ENCODE measurements at places on chromosomes 11 and 22.

DNA sequence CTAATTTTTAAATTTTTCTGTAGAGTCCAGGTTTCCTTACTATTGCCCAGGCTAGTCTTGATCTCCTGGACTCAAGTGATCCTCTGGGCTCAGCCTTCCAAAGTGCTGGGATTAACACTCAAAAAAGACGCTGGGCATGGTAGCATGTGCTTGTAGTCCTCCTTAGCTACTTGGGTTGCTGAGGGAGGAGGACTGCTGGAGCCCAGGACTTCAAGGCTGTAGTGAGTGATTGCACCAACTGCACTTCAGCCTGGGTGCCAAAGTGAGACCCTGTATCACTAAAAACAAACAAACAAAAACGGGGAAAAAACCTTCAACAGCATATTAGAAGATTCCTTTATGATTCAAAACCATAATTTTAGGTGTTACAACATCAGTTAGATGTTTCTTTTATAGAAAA is 44.6 kb downstream of the RSF1 start:
- no peak for DNase-seq

GRCh38 chr11:70764356-70764905 is 366.1 kb downstream of the CTTN start:
- DNase-seq, result no peak

- DNase-seq, result no peak
These were observed 220.1 kb downstream of the BLID start for GRCh38 chr11:121895919-121896318.

DNA sequence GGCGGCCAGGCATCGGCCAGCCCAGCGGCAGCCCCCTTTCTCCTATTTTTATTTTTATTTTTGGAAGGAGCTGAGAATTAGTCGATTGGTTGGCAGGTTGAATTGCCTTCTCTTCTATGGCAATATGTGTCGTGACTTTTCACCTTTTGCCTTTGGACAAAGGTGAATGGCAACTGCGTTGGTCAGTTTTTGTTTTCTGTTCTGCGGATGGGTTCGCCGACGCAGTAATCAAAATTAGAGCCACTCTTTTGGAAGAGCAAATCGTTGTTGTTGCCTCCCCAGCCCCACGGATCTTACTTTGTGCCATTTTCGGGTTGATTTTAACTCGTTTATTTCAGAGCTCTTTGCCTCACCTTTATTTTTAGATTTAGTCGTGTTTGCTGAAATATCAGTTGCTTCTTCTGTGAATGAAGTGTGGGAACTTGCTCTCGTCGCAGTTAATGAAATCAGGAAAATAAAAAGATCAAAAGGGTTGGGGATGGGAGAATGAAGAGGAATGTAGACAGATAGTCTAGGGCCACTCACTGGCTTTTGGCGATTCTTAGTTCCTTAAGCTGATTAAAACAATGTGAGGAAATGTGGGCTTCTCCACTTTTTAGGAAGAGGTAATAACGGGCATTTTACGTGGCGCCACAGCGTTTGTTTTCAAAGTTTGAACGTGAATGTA is 1.6 kb downstream of the CECR2 start:
- peak; percentile 17 for DNase-seq

DNA sequence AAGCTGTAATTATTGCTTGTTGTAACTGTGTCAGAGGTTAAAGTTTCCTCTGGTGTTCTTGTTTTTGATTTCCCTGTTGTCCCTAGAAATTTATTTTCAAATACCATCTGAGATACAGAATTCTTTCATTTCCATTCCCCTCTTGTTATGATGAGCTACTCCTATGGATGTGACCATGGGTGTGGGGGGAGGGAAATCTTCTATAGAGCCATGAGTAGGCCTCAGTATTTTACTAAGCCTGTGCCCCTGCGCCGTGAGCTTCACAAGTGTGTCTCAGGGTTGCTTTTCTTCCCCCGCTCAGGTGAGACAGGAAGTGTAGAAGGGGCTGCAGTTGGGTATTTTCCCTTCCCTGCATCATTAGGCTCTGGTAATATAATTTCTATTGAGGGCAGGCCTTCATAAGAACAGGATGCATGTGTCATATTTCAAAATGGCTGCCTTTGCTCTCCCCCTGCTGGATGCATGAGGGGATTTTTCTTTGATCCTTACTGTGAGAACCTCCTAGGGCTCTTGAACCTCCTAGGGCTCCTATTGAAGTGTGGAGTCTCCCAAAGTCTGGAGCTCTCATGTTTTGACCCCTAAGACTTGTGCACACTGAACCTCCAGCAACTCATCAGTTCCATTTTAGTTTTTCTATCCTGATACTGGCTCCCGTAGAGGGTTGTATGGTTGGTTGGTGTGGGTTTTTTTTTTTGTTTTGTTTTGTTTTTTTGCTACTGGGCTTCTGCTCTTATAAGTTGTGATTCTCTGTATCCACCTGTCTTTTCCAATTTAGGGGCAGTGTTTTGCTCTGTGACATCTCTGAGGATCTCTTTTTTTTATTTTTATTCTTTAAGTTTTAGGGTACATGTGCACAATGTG is 658.2 kb downstream of the NTM start:
- DNase-seq, result no peak

DNA sequence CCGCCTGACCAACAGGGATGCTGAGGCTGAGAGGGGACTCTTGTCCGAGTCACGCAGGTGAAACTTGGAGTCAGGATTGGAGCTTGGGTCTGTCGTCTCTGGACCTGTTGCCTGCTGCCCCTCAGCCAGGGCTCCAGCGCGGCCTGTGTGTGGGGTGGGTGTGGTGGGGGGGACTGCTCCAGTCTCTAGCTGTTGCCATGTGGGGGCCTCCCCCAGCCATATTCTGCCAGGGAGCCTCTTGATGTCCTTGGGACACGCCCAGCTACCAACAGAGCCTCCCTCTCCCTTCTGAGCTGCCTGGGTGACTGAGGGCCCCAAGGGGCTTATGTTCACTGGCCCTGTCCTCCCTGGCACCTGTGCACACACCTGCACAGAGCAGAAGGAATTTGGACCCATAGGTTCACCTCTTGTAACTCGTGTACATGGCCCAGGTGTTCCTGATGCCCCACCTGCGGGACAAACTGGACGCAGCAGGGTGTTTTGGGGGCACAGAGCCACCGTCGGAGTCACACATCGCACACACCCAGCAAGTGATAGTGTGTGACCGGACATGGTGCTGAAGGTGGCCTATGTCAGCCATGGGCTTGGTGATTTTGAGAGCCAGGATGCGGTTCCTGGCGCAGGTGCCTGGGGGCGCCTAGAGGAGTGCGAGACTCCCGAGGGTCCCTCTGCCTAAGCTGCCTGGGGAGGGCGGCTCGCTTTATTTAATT is 252.3 kb downstream of the TBC1D22A start:
- no peak for DNase-seq

- DNase-seq, result no peak
These were observed 8.5 kb downstream of the RNH1 start for GRCh38 chr11:498297-499181.

GRCh38 chr11:8271106-8271886 is 7.6 kb upstream of the LMO1 start:
- no peak for DNase-seq

DNA sequence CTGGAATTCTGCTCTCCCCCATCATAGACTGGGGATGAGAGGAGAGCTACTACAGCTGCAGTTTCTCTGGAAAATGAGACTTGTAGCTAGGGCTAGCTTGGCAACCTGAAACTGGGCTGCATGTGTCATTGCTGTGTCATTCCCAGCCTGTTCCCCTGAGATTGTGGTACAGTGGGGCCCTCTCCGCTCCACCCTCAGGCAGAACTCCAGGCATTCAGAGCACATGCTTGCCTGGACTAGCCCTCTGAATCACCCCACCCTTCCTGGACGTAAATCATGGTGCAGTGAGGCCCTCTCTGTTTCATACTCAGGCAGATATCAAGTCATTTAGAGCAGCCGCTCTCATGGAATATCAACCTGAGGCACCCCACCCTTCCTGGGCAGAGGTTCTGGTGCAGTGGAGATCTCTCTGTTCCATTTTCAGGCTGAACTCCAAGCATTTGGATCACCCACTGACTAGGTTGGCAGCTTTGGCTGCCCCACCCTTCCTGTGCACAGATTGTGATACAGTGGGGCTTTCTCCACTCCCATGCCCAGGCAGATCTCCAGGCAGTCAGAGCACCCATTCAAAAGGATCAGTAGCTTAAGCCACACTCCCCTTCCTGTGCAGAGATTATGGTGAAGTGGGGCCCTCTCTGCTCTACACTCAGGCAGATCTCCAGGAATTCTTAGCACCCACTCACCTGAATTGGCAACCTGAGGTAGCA is 274.4 kb downstream of the C11orf87 start:
- no peak for DNase-seq

DNA sequence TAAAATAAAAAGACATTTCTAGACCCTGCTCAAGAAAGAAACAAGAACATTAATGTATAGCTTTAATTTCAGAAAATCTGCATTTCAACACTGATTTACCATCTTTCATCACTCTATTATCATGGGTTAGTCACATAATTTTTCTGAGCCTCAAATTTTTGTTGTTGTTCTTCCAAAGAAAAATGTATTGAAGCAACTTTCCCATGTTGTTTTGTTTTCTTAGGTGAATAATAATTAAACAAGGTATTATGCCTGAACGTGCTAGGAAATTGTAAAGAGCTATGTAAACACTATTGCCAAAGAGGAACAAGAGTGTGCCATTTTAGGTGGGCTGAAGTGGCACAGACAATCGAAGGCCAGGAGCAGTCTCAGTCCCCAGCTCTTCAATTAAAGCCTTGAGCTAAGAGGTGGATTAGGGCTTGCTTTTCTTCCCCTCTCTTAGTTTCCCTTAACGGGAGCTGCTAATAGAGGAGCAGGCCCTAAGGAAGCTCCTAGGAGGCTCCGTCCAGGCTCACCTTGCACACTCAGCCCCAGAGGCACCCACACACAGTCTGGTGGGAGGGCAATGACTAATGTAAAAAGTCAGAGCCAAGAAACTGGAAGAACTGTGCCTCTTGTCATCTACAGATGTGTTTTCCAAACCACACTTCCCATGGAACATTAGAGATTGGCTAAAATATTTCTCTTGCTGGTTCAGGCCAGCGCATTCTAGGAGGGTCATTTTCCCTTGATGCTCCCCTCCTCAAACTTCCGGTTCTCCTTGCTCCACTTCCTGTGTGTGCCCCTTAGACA is 8.8 kb upstream of the UBASH3B start:
- DNase-seq, result no peak

DNA sequence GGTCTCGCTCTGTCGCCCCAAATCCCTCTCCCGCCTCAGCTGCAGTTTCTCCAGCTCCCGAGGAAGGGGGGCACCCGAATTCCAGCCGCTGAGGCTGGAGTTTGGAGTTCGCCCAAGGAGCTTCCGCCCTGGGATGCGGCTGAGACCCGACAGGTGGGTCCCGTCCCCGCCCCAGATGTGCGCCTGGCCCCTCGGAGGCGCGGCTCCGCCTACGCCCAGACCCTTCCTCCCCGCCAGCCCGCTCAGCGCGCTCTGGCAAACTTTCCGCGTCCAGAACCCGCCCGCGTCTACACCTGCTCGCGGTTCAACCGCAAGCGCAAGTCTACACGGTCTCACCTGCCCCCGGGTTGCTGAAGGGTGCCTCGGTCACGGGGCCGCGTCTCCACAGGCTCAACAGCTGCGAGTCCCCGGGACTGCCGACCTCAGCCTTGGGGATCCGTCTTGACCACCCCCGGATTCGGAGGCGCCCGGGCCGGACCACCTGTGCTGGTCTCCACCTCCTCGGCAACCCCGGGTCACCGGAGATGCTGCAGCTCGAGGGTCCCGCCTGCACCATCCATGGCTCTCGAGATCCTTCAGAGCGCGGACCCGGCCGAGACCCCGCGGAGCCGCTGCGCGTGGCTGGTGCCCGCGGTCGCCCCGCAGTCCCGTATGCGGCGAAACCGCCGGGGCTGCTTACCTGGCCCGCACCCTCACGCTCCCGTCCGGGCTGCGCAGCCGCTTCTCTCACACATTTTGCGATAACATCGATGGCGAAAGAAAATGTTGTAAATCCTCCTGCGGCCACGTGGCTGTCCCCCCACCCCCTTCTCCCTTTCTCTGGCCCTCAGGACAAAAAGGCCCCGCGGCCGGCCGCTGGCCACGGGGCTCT is 63.6 kb downstream of the NFAM1 start:
- DNase-seq, result no peak

- no peak for DNase-seq
These were observed 26.6 kb downstream of the ZBED4 start for GRCh38 chr22:49880281-49880680.

DNA sequence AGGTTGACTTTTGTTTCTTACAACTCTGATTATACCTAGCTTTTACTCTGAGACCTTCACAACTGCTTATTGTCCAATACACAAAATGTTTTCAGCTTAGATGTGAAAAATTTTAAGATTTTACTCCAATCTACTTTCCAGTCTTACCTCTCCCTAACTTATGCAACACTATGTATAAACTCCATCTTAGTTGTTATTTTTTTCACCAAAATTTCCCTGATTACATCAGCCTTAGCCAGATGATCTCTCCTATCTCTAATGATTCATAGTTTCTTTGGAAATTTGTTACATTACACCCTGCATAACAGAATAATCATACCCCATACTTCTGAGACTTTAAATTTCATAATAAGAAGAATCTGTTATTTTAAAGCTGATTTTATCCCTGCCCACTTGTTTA is 621.0 kb upstream of the ANO3 start:
- DNase-seq, result no peak

GRCh38 chr22:35158336-35158735 is 92.4 kb downstream of the ISX start:
- DNase-seq, result no peak

- DNase-seq, result no peak
These were observed 554 bp upstream of the NRIP3 start for GRCh38 chr11:9004183-9004926.

Data from muscle of arm (tissue), 14 donors.